ENCODE measurements at places on chromosomes 13 and 19. TPM values are rescaled to one million over a fixed set of nuclear protein-coding genes. Genes with fewer than 3 reads are reported as not detected.

ARHGAP33 gene
- 46.1 TPM for total RNA-seq

DNA sequence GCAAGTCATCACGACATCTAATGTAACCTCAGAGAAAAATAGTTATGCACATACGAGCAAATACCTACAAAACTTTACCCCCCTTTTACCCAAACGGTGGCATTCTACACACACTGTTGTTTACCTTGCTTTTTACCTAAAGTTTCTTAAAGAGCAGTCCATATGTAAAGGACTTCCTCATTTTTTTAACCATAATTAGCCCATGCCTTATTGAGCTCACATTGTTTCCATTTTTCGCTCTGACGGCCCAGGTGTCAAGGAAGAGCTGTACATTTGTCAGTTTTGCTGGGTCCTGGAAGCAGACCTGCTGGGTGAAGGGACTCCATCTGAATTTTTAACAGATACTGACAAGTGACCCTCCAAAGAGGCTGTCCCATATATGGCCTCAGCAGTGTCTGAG is 89.4 kb downstream of the STK24 start:
- peaks cover 22% of the 10 kb centered on the region for H3K4me1 ChIP-seq
- no peak for DNase-seq
- H3K36me3 ChIP-seq: no peaks in the 10 kb centered on the region
- H3K4me3 ChIP-seq: no peak overlapping the region
- H3K27me3 ChIP-seq: no peaks in the 10 kb centered on the region

DNA sequence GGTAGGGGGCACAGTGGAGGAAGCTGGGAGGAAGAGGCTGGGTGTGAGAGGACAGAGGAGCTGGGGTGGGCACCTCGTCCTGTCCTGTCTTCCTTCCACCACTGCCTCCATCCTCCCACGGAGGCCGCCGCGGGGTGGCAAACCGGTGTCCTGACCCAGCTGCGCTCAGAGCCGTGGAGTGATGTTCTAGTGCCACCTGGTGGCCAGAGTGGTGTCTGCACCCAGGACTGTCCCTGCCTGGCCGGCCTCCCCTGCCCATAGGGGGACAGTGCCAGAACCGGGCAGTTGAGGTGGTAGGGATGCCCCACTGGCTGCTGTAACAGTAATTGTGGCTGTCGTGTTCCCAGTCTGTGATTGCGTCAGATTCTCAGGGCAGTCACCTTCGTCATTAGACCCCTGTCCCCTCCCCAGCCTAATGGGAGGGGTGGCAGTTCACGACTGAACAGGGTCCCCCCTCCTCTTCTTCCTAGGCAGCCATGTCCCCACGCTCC is 11.1 kb upstream of the ARRDC2 start:
- no peaks in the 10 kb centered on the region for H3K36me3 ChIP-seq
- H3K27ac ChIP-seq: no peak overlapping the region
- peaks cover 2% of the 10 kb centered on the region for H3K4me1 ChIP-seq
- no peak overlapping the region for H3K4me3 ChIP-seq
- peak; percentile 89 for DNase-seq
- H3K27me3 ChIP-seq: no peaks in the 10 kb centered on the region

DNA sequence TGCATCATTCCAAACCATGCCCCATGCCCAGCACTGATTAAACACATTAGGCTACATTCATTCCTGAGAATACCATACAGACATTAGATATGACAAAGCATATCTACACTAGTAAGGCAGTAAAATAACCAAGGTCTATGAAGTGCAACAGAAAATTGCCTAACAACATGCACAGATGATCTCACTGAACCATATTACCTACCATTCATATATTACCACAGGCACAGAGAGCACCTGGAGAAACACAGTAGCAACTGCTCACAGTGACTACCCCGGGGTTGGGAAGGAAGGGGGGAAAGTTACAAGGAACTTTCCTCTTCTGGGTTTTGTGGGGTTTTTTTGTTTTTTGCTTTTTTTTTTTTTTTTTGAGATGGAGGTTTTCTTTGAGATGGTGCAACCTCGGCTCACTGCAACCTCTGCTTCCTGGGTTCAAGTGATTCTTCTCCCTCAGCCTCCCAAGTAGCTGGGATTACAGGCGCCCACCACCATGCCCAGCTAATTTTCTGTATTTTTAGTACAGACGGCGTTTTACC is 669.6 kb downstream of the UQCRFS1 start:
- H3K4me3 ChIP-seq: no peak overlapping the region
- no peaks in the 10 kb centered on the region for H3K36me3 ChIP-seq
- no peak overlapping the region for H3K27ac ChIP-seq
- DNase-seq: no peak
- no peaks in the 10 kb centered on the region for H3K27me3 ChIP-seq
- H3K4me1 ChIP-seq: no peaks in the 10 kb centered on the region

GRCh38 chr13:48161530-48162179 is 66.8 kb upstream of the MED4 start:
- DNase-seq: no peak
- no peak overlapping the region for H3K4me3 ChIP-seq
- H3K27ac ChIP-seq: no peak overlapping the region
- no peaks in the 10 kb centered on the region for H3K27me3 ChIP-seq
- H3K4me1 ChIP-seq: no peaks in the 10 kb centered on the region

- no peak overlapping the region for H3K4me3 ChIP-seq
- H3K27me3 ChIP-seq: no peaks in the 10 kb centered on the region
- no peak for DNase-seq
- H3K36me3 ChIP-seq: no peaks in the 10 kb centered on the region
- H3K27ac ChIP-seq: no peak overlapping the region
These were observed 5.4 kb downstream of the GATAD2A start for GRCh38 chr19:19410553-19411550.

DNA sequence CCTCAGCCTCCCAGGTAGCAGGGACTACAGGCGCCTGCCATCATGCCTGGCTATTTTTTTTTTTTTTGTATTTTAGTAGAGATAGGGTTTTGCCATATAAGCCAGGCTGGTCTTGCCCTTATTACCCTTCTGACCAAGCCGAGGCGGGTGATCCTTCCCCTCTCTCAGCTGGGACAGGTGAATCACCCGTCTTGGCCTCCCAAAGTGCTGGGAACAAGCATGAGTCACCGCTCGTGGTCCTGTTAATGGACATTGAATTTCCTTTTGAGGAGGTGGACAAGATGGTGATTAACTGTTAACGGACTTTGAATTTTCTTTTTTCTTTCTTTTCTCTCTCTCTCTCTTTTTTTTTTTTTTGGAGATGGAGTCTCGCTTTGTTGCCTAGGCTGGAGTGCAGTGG is 10.6 kb downstream of the CD70 start:
- no peak overlapping the region for H3K27ac ChIP-seq
- H3K4me1 ChIP-seq: no peaks in the 10 kb centered on the region
- no peak overlapping the region for H3K4me3 ChIP-seq
- DNase-seq: no peak
- H3K36me3 ChIP-seq: no peaks in the 10 kb centered on the region
- no peaks in the 10 kb centered on the region for H3K27me3 ChIP-seq

DNA sequence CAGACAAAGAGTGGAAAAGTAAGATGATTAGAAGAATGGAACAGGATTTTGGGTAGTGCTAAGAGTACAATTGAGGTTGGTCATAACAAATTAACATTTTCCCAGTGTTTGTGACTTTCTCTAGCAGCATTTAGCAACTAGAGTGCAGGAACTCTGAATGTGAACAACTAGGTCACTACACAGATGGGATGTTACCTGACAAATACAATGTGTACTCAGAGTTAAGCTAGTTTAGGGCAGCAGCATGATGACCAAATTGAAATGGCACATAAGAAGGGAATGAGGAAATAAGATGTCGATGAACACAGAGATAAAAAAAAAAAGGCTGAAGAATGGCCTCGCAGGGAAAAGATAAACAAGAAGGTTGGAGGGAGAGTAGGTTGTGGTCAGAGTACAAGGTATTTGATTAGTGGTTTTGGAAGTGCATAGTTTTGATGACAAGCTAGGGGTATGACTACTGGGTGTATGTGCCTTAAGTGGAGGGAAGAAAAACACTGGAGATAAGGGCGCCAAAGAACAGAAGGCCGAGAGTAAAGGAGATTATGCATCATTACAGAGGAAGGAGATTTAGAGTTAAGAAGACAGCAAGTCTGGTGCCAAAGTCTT is 381.1 kb downstream of the FGF14 start:
- no peaks in the 10 kb centered on the region for H3K36me3 ChIP-seq
- H3K4me3 ChIP-seq: no peak overlapping the region
- no peaks in the 10 kb centered on the region for H3K4me1 ChIP-seq
- no peak for DNase-seq
- no peaks in the 10 kb centered on the region for H3K27me3 ChIP-seq
